ENCODE measurements at places on chromosomes 6 and 20.

DNA sequence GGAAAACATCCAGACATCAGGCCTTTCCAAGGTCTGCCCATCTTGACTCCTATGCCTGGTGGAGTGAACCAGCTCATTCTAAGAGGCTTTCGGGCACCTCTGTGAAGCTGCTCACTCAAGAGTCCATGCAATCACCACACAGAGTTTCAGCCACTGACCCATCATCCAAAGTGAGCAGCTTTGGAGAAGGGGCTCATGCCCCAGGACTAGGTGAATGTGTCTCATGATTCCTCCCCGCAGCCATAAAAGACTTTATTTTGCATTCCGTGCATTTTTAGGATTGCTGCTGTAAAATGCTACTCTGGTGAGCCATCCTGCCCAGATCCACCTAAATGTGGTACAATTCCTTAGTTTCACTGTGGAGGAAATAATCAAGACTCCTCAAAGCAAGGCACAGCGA lies 44.5 kb upstream of the EZR start:
- DNase-seq: no peak

DNA sequence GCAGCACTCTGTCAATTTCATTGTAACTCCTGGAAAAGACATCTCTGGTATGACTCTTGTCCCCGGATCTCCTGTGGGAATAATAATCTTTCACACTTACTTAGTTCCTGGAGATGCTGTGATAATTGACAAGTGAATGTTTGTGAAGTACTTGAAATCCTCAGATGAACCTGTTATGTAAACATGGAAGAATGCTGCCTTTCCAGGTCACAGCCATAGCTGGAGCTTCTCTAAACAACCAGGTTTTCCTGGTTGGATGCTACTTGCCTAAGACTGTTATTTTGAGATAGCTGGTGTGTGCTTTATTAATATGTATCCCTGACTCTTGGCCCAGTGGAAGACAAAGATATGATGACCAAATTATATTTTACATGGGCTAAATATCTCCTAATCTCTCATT lies 228.6 kb downstream of the KCNQ5 start:
- no peak for DNase-seq

DNA sequence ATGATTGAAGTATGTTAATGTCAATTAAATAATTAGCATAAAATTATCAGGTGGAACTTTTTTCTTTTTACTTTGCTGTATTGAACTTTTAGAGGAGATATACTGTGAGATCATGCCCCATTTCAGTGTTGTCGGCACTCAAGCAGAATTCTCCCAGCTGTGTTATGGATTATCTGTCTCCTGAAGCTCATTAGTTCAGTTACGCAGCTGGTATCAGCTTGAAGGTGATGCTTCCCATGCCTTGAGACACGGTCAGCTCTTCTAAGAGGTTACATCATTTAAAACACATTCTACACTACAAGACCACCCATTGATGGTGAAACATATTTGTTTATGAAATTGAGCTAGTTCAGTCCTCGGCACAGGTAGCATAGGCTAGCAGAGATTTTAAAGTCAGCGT lies 68.9 kb upstream of the PHACTR2 start:
- DNase-seq: no peak

- no peak for DNase-seq
Measured at GRCh38 chr20:2515203-2515602, 6.5 kb upstream of the ZNF343 start.

Measured in vagina (tissue), 2 donors.